Left ventricle myocardium inferior (tissue), 1 donor: ENCODE measurements at places on chromosomes 6 and 20. TPM values are rescaled to one million over a fixed set of nuclear protein-coding genes. Genes with fewer than 3 reads are reported as not detected.

Gene RAB32
- total RNA-seq = 7.2 TPM

Gene C6orf118
- not detected for total RNA-seq

Gene CTNNBL1
- 58.8 TPM for total RNA-seq

Gene TTBK1
- 0.27 TPM for total RNA-seq

Gene IL17A
- not detected for total RNA-seq

Gene KIF6
- total RNA-seq = 0.69 TPM

Gene ELOVL4
- total RNA-seq = 0.19 TPM

Gene HFE
- 3.4 TPM for total RNA-seq

Gene PTK6
- not detected for total RNA-seq

Gene PRSS35
- total RNA-seq = 0.36 TPM

Gene PRICKLE4
- 0.88 TPM for total RNA-seq

Gene LIN28B
- not detected for total RNA-seq

Gene TIAM2
- total RNA-seq = 12.0 TPM

Gene VSX1
- 0.33 TPM for total RNA-seq

Gene PDE10A
- 12.2 TPM for total RNA-seq

Gene ETV7
- total RNA-seq = not detected

Gene SLC13A3
- 0.30 TPM for total RNA-seq

Gene SRPK1
- 18.4 TPM for total RNA-seq

Gene SAMD3
- not detected for total RNA-seq

Gene TP53TG5
- total RNA-seq = 0.80 TPM

Gene C6orf141
- 0.41 TPM for total RNA-seq

Gene AURKA
- total RNA-seq = 7.8 TPM

Gene HTR1B
- total RNA-seq = not detected

Gene SLC24A3
- 1.3 TPM for total RNA-seq

Gene RBPJL
- not detected for total RNA-seq

Gene MSH5
- 1.3 TPM for total RNA-seq

Gene TFAP2D
- not detected for total RNA-seq

Gene SLX4IP
- total RNA-seq = 3.1 TPM

Gene AIF1
- total RNA-seq = 15.2 TPM

Gene ERGIC3
- total RNA-seq = 103 TPM

Gene PI16
- total RNA-seq = 25.9 TPM
